ENCODE measurements at places on chromosomes 4 and X. TPM values are rescaled to one million over a fixed set of nuclear protein-coding genes. Genes with fewer than 3 reads are reported as not detected.

- no peak for DNase-seq
These were observed 1843.4 kb upstream of the IGFBP7 start for GRCh38 chr4:58953575-58953974.

GRCh38 chr4:119615068-119615719 is 13.4 kb downstream of the PDE5A start:
- no peak for DNase-seq

- no peak for DNase-seq
These were observed 191.5 kb downstream of the SNCA start for GRCh38 chr4:89645482-89645881.

DNA sequence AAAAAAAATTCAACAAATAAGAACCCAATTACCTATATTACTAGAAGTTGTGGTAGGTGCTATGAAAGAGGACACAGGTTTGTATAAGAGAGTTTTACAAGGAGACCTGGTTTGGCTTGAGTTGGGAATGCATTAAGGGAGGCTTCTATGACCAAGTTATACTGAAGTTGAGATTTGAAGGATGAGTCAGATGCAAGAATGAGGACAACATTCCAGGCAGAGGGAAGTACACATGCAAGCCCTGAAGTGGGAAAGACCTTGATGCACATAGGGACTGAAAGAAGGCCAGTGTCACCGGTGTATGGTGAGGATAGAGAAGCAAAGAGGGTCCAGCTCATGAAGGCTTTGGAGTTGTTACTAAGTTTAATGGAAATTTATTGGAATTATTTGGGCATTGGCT is 52.2 kb downstream of the ANK2 start:
- DNase-seq = no peak

GRCh38 chr4:158163941-158164767 is 8.7 kb downstream of the GASK1B start:
- no peak for DNase-seq

GRCh38 chr4:6616087-6616995 is 24.1 kb upstream of the MRFAP1 start:
- DNase-seq = no peak

RPL34 gene
- total RNA-seq = 835 TPM

SLC4A4 gene
- total RNA-seq = 102 TPM

ZNF732 gene
- total RNA-seq = not detected

CABS1 gene
- not detected for total RNA-seq

Data from mucosa of descending colon (tissue), 3 donors.